Stimulated activated CD8-positive, alpha-beta memory T cell treated with anti-CD3 and anti-CD28 coated beads, Interleukin-15, amount 100 ng/mL, for 48 hours (primary cell): ENCODE measurements at places on chromosomes 12 and 14.

- DNase-seq = no peak
Observed at GRCh38 chr12:3921151-3921471, 47.9 kb upstream of the PARP11 start.

DNA sequence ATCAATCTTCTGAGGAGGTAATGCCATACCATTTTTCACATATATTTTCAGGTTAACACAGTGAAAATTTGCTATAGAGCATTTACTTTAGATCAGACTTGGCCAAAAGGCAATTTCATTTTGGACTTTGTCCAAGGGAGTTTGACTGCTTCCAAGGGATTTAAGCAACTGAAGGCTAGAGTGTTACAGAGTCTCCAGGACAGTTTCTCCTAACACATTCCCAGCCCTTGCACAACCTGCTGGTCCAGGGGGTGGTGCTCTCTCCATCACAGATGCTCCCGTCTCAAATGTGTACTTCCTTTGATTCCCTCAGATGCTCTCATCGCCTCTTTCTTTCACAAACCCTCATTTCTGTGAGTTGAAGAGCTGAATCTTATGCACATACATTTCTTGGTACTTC lies 143.1 kb downstream of the TPH2 start:
- no peak for DNase-seq

- DNase-seq = peak; percentile 61
Observed at GRCh38 chr12:94109160-94109559, 39.2 kb upstream of the PLXNC1 start.

DNA sequence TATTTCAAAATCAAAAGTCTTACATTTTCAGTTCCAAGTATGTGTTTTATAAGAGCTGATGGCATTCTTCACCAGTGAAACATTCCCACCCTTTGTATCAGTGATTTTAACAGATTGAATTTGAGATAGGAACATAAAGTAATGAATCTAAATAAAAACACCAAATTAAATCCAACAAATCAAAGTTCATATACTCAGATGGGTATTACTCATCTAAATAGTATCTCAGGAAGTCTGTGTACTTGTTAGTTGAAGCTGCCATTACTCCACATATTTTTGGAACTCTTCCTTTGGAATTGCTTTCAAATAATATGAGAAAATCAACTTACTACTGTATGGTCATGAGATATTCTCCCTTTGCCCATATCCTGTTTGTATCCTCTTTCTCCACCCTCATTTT lies 89.1 kb downstream of the MIA2 start:
- no peak for DNase-seq

GRCh38 chr12:14846876-14847580 lies 3.7 kb upstream of the ART4 start:
- DNase-seq = no peak

DNA sequence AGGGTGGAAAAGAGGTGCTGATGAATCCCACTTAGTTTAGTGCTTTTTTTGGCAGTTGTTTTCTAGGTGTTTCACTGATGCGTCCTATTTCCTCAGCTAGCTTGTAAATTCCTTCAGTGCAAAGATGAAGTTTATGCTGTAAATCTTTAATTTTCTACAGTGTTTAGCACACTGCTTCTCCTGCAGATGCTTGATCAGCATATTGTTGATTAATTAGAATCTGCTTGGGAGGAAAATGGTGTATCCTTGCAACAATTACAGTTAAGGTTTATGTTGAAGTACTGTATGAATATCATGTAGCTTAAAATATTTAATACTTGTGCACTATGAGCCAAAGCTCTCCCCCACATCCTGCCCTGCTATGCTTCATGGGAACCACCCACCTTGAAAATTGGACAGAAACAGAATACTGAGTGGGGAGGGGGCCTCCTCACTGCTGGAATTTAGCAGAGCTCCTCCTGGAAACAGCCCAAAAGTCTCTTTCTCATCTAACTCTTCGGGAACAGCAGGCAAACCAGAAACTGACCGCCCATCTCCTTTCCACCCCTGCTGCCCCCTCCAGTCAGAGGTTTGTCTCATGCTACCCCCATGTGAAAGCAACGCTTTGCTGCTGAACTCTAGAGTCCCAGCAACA lies 20.3 kb upstream of the DHRS4 start:
- DNase-seq = no peak

GRCh38 chr12:94925729-94926128 lies 77.8 kb downstream of the NDUFA12 start:
- no peak for DNase-seq

GRCh38 chr14:99212646-99213045 lies 59.4 kb downstream of the BCL11B start:
- no peak for DNase-seq

- DNase-seq = no peak
Observed at GRCh38 chr14:95056476-95056875, 100.9 kb downstream of the DICER1 start.

GRCh38 chr12:69783365-69783764 lies 41.7 kb upstream of the MYRFL start:
- DNase-seq = no peak

GRCh38 chr12:93571925-93572711 lies at the start of gene SOCS2:
SOCS2 (plus strand) TSS chr12:93572675; CDS start chr12:93572898, 223 bp downstream.
- no peak for DNase-seq

- no peak for DNase-seq
Observed at GRCh38 chr12:113040722-113041171, 15.8 kb upstream of the DTX1 start.

- no peak for DNase-seq
Observed at GRCh38 chr14:20746566-20746965, 879 bp downstream of the EDDM3A start.

DNA sequence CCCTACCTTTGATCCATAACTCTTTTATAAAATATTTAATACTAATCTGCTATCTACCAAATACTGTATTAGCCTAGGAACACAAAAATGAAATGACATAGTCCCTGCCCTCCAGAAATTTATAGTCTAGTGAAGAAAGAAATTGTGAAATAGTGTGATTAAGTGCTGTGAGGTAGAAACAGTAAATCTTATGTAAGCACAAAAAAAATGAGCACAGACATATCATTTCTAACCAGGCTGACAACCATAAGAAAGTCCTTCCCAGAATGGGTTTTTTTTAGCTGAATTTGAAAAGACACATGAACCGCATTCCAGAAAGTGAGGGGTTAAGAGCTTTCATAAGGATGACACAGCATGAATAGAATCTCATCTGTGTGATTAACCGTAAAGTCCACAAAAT lies 145.9 kb downstream of the SOX5 start:
- no peak for DNase-seq

GRCh38 chr12:22321018-22321605 lies 13.4 kb downstream of the ST8SIA1 start:
- DNase-seq = no peak

- DNase-seq = peak; percentile 43
Observed at GRCh38 chr12:68932961-68933893, at the start of gene CPM. CPM (minus strand) TSS chr12:68933171; CDS start chr12:68932837, 334 bp downstream.
